Fibroblast of mammary gland (primary cell): ENCODE measurements at places on chromosomes 5 and 9.

DNA sequence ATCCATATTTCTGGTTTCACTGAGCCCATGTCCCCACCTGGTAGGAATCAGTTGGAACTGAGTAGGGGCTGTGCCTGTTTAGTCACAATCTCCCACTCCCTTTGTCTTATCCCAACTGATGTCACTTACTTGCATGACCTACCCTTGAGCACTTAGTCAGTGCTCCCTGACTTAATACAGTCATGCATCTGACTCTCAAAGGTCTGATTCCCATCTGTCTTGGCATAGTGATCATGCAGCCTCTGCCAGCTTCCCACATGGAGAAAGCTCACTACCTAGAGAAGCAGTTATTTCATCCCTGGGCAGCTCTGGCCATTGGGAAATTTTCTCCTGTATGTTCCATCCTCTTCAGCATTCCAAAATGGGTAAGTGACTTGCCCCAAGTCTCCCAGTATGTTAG is 24.8 kb downstream of the ABLIM3 start:
- DNase-seq: peak; percentile 92

GRCh38 chr5:168334695-168335094 is 43.2 kb downstream of the WWC1 start:
- peak; percentile 17 for DNase-seq

GRCh38 chr5:152462021-152462721 is 57.1 kb upstream of the NMUR2 start:
- no peak for DNase-seq

- DNase-seq: peak; percentile 33
Observed at GRCh38 chr5:111511831-111512374, 432 bp downstream of the STARD4 start.

GRCh38 chr5:3883040-3883439 is 287.4 kb downstream of the IRX1 start:
- no peak for DNase-seq

DNA sequence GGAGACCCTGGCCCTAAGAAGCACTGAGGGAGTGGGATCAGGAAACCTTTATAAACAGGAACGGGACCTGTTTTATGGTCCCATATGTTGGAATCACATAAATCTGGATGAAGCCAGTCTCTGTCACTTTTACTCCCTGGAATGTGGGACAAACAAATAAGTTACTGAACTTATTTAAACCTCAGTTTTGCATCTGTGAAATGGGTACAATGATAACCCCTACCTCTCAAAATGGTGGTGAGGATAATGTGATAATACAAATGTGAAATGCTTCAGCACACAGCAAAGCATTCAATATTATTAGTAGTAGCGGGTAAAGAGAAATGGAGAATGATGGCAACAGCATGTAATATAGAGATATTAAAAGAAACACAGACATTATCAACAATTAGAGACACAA is 298.9 kb downstream of the ZSWIM6 start:
- DNase-seq: no peak
